ENCODE measurements at places on chromosomes 5 and 9.
A peak's percentile ranks its signal among the peaks of the same experiment; 100 is the strongest.

- DNase-seq, result peak; percentile 79
These were observed 260.3 kb upstream of the CDH10 start for GRCh38 chr5:24904981-24905517.

DNA sequence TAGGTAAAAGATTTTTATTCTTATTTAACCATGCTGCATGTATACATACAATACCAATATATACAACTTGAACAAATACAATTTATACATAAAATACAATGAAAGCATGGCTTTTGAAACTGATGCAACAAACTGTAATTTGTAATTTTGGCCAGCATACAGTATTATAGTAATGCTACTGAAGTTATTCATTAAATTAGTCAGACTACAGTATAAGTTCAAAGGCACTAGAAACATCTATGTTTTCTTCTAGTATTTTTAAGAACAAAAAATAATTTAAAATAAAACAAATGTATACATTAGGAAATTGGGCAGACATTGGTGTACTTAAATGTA is 18.8 kb downstream of the IL4 start:
- DNase-seq, result no peak

DNA sequence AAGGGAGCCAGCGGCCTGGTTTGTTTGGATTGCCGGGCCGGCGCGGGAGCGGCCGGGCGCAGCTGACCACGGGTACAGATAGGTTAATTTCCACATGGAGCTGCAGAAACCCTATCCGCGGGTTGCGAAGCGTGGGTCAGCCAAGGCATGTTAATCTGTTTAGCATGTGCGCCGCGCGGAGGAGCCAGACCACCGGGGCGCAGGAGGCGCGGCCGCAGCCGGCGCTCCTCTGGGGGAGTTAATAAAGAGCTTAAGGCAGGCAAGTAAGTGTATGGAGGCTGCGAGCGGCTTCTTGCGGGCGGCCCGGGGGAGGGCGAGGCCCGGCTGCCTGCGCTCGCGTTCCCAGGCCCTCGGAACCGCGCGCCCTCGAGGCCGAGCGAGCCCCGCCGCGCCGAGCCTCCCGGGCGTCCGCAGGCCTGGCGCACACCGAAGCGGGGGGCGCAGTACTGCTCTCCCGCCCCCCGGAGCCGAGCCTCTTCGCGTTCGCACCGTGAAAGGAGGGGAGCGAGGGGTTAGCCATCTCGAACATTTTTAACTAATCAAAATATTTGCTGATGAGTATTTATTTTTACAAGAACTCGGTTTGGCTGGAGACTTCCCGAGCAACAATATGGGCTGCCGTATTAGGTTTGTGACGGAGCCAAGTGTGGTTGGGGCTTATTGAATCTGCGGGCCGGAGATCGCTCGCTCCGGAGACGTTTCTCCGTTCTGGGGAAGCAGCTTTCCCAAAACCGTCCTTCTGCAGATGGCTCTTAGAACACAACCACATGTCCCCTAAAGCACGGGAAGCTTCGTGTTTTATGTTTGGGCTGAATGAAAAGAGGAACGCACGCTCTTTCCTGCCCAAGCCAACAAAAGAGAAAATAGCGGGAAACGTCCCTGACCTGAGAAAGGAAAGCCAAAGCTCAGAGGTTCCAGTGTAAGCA is 28.8 kb downstream of the FOXD1 start:
- DNase-seq, result no peak

DNA sequence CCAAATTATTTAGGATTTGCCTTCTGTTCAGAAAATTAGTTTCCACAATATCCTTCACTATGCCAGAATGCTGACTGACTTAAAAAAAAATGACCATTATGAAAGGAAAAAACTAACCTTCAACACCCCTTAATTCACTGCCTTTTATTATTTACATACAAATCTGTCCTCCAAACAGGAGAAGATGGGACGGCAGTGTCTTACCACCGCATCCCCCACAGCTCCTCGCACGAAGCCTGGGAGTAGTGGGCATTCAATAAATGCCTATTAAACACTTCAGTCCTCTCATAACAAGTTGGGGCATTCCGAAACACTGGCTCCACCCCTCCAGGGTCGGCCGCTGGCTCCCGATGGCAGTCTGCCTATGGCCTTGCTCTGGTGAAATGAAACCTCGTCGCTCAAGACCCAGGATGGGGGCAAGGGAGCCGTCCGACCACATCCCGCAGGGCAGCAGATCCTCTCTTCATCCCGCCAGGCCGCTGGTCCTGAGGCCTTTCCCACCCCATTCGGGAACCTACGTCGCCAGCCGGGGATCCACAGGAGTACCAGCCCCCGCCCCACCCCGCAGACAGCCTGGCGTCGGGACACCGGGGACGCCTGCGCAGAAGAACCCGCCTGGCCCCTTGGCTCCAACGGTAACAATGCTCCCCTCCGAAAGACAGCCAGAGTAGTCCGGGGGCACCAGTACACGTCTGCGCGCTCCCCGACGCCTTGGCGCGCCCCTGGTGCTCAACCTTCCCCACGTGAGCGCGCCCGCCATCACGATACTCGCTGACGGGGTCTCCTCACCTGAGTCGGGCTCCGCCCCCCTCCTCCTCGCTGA is 613 bp downstream of the ZBTB5 start:
- DNase-seq, result peak; percentile 65

GRCh38 chr5:151738125-151738848 is 20.1 kb downstream of the ATOX1 start:
- no peak for DNase-seq

- DNase-seq, result peak; percentile 55
These were observed 136.9 kb upstream of the FBN2 start for GRCh38 chr5:128674837-128675446.

DNA sequence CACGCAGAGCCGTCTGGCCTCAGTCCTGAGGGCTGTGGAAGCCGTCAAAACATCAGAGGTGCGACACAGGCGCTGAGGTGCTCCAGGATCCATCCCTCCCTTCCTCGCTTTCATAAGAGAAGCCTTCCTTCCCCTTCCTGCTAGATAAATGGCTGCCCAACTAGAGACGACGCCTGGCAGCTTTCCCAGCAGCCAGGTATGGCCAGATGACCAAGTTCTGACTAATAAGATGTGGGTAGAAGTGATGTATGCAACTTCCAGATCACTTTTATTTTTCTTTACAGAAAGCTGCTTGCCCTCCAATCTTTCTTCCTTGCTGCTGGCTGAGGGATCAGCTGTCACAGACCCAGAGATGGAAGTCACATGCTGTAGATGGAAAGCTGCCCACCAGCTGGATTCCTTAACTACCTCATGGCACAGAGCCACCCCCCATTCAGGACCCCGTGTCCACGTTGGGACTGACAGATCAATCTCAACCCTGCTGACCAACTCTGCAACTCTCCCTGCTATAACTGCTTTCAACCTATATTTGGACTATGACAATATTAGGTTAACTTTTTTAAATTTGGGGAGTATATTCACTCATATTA is 8.8 kb downstream of the MAPK9 start:
- no peak for DNase-seq

DNA sequence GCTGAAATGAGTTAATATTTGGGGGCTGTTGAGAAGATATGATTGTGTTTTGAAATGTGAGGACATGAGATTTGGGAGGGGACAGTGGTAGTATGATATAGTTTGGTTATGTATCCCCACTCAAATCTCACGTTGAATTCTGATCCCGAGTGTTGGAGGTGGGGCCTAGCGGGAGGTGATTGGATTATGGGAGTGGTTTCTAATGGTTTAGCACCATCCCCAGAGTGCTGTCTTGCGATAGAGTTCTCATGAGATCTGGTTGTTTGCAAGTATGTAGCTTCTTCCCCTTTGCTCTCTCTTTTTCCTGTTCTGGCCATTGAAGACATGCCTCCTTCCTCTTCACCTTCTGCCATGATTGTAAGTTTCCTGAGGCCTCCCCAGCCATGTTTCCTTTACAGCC is 386.0 kb downstream of the ARRDC3 start:
- no peak for DNase-seq

DNA sequence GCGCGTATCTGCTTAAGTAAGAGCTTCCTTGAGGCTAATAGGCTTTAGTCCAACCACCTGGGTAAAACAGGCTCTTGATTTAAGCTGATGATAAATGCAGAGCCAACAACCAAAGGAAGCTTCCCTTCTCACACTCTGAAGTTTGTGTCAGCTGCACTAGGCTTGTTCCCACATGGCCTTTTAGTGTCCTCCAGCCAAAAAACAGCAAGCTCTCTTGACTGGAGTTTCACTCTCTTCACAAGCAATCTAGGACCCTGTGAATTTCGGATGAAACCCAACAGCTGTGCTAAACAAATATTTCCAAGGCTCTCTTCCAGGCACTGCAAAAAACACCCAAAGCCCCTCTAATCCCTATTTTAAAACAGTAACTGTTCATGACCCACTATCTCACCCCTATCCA is 63.9 kb downstream of the SAXO1 start:
- no peak for DNase-seq

DNA sequence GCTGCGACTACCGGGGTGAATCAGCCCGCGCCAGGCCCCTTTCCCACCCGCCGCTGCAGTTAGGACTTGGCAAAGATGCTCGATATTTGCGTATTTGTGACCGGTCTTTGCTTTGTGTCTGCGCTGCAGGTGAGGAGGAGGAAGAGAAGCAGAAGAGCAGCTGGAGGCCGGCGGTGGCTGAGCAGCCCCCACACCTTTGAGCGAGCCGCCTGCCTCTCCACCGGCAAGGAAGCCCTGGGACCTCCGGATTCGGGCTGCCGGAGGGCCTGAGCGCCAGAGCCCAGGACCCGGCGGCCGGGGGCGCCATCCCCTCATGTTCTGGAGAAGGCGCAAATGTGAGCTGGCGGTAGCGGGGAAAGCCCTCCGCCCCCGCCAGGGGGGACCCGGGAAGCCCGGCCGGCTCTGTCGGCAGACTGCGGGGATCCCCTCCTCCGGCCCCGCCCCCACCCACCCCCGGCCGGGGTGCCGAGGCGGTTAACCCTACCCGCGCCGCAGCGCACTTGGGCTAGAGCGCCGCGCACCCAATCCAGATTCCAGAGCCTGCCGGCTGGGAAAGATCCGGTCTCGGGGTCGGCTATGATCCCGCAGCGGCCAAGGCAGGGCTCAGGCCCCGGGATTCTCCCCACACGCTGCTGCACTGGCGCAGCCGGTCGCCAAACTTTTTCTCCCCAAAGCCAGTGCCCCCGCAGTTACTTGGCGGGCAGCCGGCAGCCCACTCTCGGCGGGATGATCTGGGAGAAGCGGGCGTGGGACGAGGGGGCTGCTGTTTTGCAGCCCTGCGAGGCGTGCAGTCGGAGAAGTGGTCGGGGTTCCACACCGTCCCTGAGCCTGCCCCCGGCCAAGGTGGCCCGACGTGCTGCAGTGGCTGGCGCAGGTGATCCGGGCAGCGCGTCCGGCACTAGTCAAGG is 800 bp upstream of the KCNN2 start:
- DNase-seq, result no peak

GRCh38 chr9:132985489-132985888 is 7.0 kb downstream of the GFI1B start:
- no peak for DNase-seq

GRCh38 chr5:137710086-137710485 is 25.8 kb downstream of the KLHL3 start:
- no peak for DNase-seq

All from Kasumi-1 (cell line).